ENCODE measurements at places on chromosomes 3 and 15.

GRCh38 chr3:187291512-187292132 is at the start of gene MASP1:
MASP1 (minus strand) TSS chr3:187291737; CDS start chr3:187291632, 105 bp downstream.
- no peak for DNase-seq

DNA sequence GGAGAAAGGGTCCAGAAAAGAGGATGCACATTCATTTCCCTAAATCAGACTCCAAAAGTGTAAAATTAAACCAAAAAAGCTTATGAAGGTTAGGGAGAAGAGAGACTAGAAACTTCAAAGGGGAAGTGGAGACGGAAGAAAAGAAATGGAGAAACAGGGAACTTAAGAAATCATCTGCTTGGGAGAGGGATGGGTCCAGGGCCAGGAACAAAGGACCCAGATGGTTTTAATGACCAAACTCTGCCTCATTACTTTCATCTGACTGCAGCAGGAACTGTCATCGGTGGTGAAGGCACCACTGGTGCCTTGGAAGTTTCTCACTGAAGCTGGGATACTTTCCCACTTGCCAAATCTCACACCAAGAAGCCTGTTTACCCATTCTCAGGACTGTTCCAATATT is 70.5 kb upstream of the SLC4A7 start:
- no peak for DNase-seq

GRCh38 chr3:168671091-168671490 is 575.4 kb upstream of the GOLIM4 start:
- DNase-seq: no peak

DNA sequence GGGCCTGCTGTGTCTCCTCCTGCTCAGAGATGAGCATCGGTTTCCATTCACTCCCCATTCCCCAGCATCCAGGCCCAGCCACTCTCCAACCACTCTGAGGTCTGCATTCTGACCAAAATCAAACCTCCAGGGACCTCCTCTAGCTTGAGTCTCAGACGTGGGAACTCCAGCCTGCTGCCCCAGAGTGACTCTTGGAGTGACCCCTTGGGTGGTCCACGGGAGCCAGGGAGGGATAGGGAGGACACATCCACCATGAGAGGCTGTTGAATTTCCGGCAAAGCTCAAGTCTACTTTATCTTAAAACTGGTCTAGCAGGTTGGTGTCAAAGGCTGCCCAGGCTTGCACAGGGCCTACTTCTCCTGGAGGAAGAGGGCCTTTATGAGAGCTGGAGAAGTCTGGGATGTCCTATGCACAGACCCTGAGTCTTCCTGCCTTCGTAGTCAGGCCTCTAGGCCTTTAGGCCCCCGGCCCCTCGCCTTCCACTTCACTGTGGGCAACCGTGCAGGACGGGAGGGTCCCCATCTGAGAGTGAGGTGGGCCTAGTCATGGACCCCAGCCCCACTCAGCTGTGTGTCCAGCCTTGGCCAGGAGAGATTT is 8.9 kb downstream of the CISH start:
- no peak for DNase-seq

- no peak for DNase-seq
Observed at GRCh38 chr15:41773332-41773728, 954 bp upstream of the MAPKBP1 start.

DNA sequence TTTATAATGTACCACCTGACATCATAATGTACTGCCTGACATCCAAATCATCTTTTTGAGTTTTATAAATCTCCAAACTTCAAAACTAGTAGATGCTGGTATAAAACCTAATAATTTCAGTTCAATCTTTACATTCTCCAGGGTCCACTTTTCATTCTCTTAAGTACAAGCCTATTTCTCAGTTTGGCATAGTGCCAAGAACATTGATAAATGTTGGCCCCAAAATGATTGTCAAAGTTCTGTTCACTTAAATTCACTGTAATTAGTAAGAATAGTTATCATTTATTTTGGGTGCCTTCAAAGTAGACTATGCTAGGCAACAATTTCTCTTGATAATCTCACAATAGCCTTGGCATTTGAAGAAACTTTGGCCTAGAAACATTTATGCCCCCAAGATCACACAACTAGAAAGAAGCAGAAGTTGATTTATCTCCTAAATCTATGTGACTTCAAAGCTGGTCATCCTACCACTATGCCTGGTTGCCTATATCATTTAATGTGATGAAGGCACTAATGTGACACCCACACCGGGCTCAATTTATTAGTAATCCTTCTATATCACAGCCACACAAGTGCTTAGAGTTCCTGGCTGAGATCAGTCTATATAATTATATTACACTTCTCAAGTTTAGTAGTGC is 101.7 kb downstream of the ZNF609 start:
- no peak for DNase-seq

GRCh38 chr3:178966299-178967176 is 105.1 kb downstream of the ZMAT3 start:
- no peak for DNase-seq

DNA sequence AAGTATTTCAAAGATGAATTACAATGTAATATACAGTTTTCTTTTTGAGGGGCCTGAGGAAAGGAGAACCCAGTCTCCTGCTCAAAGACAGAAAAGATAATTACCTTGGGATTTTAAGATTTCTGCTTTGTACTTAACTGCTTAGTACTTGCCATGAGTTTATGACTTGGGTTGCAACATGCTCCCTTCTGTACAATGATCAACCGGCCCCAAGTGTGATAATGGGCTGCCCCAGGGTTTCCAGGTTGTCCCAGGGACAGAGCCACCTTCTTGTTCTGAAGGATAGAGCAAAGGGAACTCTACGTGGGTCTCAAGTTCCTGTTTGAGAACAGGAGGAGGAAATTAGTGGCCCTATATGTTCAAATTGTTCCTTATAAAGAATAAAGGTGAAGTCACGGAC is 104.8 kb downstream of the ABHD5 start:
- no peak for DNase-seq

Data from pulmonary artery endothelial cell (primary cell).